GM12891 (cell line): ENCODE measurements at places on chromosomes 6 and 20.

- DNase-seq: no peak
Observed at GRCh38 chr6:38065734-38066305, 246.3 kb downstream of the ZFAND3 start.

- DNase-seq: no peak
Observed at GRCh38 chr20:5687884-5688283, 62.3 kb upstream of the SHLD1 start.

GRCh38 chr6:100906325-100906724 is 25.2 kb upstream of the ASCC3 start:
- no peak for DNase-seq

GRCh38 chr6:116016846-116017545 is 43.7 kb downstream of the FRK start:
- DNase-seq: no peak

- peak; percentile 29 for DNase-seq
Observed at GRCh38 chr6:159654483-159655098, 38.5 kb downstream of the SOD2 start.

- DNase-seq: no peak
Observed at GRCh38 chr6:100184473-100184872, 190.4 kb upstream of the MCHR2 start.

- no peak for DNase-seq
Observed at GRCh38 chr6:151136141-151136755, 103.5 kb upstream of the AKAP12 start.

DNA sequence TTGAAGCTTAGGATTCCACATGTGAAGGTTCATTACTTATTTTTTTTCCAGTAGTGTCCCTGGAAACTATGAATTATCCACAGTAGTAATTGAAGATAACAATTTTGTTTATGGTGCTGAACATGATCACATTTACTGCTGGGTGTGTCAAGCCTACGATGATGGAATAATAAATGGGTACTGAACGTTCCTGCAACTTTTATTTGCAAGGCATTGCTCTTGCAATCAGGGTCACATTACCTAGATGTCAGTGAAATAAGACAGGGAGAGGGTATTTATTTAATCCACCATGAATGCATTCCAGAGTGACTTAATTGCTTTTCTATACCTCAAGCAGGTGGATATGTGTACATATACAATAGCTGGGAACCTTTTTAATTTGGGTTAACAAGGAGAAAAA is 27.0 kb upstream of the MLIP start:
- no peak for DNase-seq

DNA sequence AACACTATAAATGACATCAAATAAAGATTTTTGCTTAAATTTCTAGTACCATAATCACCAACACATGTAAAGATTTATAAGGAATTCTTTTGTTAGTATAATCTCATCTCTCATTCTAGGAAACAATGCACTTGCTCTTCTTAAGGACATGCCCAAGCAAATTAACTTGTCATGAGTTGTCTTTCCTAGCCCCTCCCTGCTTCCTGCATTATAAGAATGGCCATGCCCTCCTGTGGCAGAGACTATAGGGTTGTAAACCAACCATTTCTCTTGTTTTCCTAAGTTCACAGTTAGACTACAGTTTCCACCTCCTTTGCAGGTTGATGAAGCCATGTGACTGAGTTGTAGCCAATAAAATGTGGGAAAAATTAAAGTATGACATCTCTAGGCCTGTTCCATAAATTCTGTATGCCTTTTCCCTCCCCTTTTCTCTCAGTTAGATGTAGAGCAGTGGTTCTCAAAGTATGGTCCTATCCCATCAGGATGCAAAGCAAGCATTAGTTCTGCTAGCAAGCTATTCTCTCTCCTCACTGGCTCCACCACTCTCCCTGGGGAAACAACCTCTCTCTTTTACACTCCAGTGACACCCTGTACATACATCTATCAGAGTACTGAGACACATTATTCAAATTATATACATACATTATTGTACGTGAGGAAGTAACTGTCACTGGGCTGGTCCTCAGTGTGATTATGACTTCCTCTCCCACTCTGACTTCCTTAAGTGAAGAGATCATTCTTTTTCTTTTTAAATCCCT is 295.0 kb downstream of the PKHD1 start:
- DNase-seq: no peak

DNA sequence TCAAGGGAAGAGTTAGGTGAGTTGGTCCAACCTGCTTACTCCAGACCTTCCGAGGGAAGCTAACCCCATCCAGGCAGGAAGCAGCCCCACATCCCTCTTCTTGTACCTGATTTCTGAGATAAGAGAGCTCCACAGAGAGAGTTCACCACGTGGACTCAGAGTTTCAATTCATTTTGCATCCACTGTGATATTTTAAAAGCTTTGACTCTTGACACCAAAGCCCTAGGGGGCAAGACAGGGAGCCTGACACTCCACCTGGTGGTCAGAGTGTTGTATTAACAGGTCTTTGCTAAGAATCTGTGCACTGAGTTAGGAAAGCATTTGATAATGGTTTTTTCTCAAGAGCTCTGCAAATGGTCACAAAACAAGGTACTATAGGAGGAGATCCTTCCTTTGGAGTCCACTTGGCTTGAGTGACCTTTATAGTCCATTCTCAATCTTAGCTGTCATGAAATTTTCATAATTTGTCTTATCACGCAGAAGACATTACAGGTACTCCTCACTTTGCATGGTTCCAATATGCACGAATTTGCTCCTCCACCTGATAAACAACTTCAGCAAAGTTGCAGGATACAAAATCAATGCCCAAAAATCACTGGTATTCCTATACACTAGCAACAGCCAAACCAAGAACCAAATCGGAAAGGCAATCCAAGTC is 56.2 kb upstream of the RIPOR2 start:
- peak; percentile 36 for DNase-seq
